Endodermal cell (in vitro differentiated cells): ENCODE measurements at places on chromosomes 2 and 18. TPM values are rescaled to one million over a fixed set of nuclear protein-coding genes. Genes with fewer than 3 reads are reported as not detected.

DNA sequence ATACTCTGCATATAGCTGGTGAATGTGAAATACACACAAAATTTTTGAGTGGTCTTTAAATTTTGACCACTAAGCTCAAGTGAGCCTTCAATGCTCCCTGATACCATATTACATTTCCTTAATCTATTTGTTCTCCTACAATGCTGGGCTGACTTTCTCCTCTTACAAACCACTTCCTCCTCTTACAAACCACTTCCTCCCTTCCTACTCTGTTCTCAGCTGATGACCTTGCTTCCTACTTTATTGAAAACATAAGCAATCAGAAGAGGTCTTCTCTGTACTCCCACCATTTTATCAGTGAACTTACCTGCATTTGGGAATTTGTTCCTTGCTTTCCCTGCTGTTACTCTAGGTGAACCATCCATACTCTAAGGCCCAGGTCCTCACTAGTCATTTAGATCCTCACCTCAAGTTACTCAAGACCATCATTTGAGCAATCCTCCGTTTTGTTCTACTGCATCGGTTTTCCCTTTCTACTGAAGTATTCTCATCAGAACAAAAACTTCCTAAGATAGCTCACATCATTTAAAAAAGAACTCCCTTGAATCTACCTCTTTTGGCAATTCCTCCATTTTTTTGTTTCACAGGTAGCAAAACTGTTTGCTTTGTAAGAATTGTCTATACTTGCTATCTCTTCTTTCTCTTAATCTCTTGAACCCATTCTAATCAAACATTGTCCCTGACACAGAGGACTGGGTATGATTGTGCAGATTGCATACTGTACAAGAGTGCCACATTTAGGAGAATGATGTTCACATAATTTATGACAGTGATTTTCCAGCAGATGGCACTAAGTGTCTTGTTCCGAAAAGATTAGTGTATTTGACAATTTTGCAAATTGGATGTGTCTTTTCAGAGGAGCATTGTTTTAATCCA lies 96.5 kb downstream of the EPB41L5 start:
- DNase-seq, result no peak

GRCh38 chr2:66535574-66536289 lies 100.8 kb downstream of the MEIS1 start:
- DNase-seq, result no peak

DNA sequence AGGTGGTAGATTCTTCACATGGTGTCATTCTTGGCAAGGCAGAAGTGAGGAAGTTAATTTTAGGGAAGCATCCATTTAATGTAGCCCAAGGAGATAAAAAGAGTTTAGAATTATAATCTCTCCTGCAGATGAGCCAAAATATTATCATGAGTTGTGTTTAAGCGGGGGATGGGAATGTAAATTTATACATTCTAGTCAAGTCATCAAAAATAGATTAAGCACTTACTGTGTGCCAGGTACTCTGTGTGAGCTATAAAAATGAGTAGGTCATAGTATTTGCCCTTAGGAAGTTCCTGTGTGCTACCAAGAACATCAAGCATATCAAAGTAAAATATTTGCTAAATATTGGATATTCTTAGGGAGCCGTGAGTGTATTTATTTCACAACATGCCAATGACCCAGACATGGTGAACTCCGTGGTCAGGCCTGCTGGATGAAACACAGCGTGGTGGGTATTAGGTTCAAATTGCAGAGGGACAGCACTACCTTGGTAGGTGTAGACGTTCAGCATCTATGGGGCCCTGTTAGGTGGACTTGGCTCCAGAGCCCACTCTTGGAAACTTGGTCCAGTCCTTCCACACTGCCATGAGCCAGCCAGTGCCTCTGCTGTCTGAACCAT lies 37.4 kb downstream of the MEIS1 start:
- no peak for DNase-seq

DNA sequence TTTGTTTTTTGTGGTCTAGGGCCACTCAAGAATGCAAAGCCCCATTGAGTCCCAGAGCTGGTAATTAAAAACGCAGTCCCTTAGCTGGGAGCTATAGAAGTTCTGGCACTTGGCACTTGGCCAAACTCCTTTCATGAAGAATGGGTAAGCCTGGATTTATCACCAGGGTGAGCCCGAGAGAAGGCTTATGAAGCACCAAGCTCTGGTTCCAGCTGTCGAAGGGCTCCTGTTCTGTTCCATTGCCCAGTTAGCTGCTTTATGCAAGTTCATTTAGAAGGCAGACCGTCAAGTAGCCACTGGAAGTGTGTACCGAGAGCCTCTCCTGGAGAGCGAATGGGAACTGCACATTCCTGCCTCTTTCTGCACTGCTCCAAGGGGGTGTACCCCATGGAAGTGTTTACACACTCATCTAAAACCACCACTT lies 14.2 kb downstream of the ECEL1 start:
- peak; percentile 20 for DNase-seq

DNA sequence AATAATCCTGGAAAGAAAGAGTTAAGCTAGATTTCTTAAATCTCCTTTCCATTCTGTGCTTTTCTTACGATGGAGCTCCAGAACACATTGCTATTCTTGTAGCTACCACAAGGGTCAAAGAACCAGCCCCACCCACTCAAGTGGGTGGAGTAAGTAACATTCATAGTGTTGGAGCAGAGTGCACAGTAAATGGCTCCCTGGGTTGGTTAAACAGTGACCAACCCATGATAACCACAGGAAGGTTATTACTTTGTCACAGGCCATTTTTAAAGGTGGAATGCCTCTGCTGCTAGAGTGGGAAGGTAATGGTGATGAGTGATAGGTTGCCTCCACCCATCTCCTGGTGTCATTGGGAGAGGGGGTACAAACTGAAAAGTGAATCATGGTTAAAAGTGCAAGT lies 13.9 kb downstream of the ARPC2 start:
- DNase-seq, result no peak

DNA sequence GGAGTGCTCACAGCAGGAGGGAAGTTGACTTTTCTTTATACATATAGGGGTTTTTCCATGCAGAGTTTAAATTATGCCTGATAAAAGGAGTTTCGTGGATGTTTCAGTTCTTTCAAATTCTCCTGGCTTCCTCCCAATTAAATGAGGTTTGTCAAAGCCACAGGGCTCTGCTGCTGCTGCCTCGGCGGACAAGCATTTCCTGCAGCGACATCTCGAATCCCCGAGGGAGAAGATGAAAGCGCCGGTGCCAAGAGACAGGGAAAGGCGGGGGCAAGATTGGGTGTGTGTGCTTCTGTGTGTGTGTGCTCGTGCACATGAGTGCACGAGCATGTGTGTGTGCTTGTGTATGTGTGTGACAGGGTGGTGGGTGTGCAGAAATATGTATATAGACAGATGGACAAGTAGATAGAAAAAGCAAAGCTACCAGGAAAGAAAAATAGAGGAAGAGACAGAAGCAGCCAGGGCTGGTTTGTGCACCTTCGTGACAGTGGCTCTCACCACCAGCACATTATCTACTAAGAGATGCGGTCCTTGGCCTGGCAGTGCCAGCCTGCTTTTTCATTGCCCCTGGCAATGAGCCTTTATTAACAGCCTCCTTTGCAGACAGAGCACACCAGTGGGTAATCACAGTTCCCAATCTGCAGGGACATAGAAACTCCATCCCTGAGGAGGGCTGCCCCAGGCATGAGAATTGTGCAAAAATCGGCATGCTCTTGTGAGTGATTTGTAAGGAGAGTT lies 76.2 kb downstream of the CDK15 start:
- no peak for DNase-seq

DNA sequence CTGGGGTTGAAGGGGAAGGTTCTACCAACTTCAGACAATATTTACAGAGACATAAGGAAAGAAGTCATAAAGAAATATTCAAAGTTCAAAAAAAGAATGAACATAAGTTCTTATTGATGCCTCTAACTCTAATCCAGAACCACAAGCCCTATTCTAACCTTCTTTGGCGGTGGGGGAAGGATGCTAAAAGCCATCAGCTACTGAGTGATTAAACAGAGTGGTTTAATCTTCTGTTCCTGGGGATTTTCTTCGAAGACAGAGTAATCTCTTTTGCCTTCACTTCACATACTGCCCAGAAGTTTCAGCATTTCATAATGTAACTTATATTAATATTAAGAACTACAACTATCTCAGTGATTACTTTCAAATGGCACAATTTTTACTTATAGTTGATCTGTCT lies 51.2 kb upstream of the TXNDC2 start:
- no peak for DNase-seq

- DNase-seq, result no peak
These were observed 39.2 kb upstream of the DARS1 start for GRCh38 chr2:136024616-136025015.

GRCh38 chr2:27638709-27639108 lies 9.9 kb downstream of the GPN1 start:
- DNase-seq, result no peak

SPDYA gene
- 0.91 to 1.2 TPM (median 1.2 TPM) in 3 replicates for total RNA-seq

REG1B gene
- not detected in 3 replicates for total RNA-seq

PLCD4 gene
- total RNA-seq, result 0.25 to 1.2 TPM (median 0.73 TPM) in 3 replicates

ANKRD30B gene
- 0.19 to 0.60 TPM in 2 of 3 replicates, not detected in the other for total RNA-seq

SIGLEC15 gene
- not detected in 3 replicates for total RNA-seq
